ENCODE measurements at places on chromosomes 12 and 14.

DNA sequence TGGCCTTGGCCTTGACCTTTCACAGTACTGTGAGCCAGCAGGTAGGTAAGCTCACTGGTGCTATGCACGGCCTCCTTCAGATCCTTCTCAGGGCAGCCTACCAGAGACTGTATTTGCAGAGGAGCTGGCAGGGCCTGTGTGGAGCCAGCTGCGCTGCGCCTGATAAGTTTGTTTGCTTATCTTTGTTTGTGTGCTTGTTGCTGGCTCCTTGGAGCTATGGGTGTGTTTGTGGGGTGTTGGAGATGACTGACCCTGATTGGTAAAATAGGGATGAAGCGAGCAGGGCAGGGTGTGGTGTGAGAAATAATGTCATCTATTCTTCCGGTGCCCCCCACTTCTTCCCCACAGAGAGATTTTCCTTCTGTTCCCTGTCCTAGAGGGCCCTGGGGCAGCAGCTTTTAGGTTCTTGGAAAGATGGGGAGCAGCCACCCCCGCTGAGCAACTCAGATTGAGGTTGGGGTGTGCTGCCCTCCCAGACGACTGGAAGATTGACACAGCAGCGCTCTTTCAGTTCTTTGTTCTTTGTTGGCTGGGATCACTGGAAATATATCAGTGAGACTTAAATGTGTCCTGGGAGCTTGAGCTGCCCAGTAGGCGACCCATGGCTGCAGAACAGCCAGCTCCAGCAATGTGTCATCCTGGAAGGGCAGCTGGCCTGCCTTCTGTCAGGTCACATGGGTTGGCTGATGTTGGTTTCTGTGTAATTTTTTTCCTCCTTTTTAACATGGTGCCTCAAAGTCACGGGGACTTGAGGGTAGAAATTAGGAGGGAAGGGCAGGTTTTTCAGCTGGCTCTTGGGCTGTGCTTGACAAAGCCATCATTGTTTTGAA lies 19.6 kb downstream of the MLXIP start:
- no peak for DNase-seq

- no peak for DNase-seq
These were observed 7.6 kb upstream of the PLD4 start for GRCh38 chr14:104917116-104917515.

GRCh38 chr12:92030618-92031017 lies 115.0 kb downstream of the BTG1 start:
- peak; percentile 63 for DNase-seq

- DNase-seq, result no peak
These were observed 90.2 kb downstream of the CDK17 start for GRCh38 chr12:96310067-96310466.

- DNase-seq, result peak; percentile 20
These were observed 6.0 kb downstream of the TMCC3 start for GRCh38 chr12:94644141-94644979.

- DNase-seq, result no peak
These were observed 188.7 kb downstream of the PRKD1 start for GRCh38 chr14:29738950-29739349.
